ENCODE measurements at places on chromosomes 5 and 9.

DNA sequence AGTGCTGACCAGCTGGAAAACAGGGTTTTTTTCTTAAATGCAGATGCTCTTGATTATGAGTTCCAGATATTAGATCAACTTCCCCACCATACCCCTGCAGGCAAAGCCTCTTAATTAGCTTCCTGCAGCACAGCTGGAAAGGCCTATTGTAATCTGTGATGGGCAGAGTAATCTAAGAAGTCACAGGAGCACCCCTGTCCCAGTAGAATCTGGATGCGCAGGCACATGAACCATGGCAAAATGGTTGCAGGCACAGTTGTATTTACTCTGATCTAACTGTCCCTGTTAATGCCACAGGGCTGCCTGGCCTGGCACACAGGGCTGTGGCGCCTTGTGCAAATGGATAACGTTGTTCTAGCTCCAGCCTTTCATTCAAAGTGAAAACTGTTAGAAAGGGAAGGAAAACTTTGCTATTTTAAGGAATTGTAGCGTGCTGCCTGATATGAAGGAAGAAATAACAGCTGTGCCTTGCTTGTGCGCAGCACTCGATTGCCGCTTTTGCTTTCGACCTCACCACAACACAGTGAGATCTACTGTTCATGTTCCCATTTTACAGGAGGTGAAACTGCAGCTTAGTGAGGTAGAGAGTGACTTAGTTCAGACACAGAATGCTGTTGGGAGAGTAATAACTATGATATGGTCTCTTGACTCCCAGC lies 2.3 kb downstream of the TGFBI start:
- H3K4me3 ChIP-seq: peak overlapping the region; percentile 81
- H3K4me1 ChIP-seq: peaks cover 43% of the 10 kb centered on the region
- peaks cover 72% of the 10 kb centered on the region for H3K27me3 ChIP-seq
- no peak for DNase-seq

- H3K27me3 ChIP-seq: peaks cover 3% of the 10 kb centered on the region
- DNase-seq: no peak
- no peaks in the 10 kb centered on the region for H3K4me1 ChIP-seq
- H3K4me3 ChIP-seq: no peak overlapping the region
These were observed 746.4 kb downstream of the MTRR start for GRCh38 chr5:8615142-8615858.

DNA sequence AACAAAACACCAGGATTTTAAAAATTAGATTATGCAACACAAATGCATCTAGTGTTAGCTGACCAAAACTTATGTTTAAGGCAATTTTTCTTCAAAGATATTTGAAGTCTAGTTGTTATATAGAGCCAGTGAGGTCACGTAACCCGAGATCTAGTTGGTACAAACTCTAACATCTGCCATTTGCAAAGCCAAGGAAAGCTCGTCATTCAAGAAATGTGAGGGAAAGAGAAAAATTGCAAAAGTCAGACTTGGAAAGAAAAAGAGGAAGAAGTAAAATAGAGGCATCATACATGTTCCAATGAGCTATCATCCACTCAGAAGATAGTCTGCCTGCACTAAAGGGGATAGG lies 293.4 kb upstream of the PUM3 start:
- H3K4me3 ChIP-seq: no peak overlapping the region
- H3K4me1 ChIP-seq: peaks cover 9% of the 10 kb centered on the region
- H3K27ac ChIP-seq: no peak overlapping the region
- H3K36me3 ChIP-seq: no peaks in the 10 kb centered on the region
- no peak for DNase-seq

- H3K4me3 ChIP-seq: no peak overlapping the region
- H3K36me3 ChIP-seq: no peaks in the 10 kb centered on the region
- no peaks in the 10 kb centered on the region for H3K27me3 ChIP-seq
- no peak overlapping the region for H3K27ac ChIP-seq
- H3K4me1 ChIP-seq: no peaks in the 10 kb centered on the region
These were observed 239.3 kb upstream of the PRDM9 start for GRCh38 chr5:23268136-23268535.

DNA sequence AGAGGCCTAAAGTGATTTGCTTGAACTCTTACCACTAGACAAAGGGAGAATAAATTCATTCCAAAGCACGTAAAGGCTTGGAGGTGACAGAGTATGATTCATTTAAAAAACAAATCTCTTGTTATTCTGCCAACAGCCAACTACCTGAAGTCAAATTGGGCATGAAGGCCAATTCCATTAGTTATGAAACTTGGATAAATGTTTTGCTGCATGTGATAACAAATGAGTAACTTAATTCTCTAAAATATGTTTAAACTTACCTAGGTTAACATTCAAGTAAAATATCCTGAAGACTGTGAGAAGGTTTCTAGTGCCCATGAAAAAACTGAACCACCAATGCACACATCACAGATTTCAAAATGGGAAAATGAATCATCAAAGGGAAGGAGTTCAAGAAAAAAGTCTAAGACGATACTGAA lies 120.1 kb upstream of the TSLP start:
- H3K4me3 ChIP-seq: no peak overlapping the region
- DNase-seq: no peak

- peaks cover 8% of the 10 kb centered on the region for H3K4me1 ChIP-seq
- peak overlapping the region; percentile 72 for H3K4me3 ChIP-seq
- H3K27me3 ChIP-seq: peaks cover 70% of the 10 kb centered on the region
These were observed 4.2 kb upstream of the PFN3 start for GRCh38 chr5:177404641-177405179.

- no peaks in the 10 kb centered on the region for H3K27me3 ChIP-seq
- H3K4me1 ChIP-seq: peaks cover 22% of the 10 kb centered on the region
- H3K4me3 ChIP-seq: no peak overlapping the region
These were observed 6.4 kb downstream of the LTC4S start for GRCh38 chr5:179800071-179800695.

DNA sequence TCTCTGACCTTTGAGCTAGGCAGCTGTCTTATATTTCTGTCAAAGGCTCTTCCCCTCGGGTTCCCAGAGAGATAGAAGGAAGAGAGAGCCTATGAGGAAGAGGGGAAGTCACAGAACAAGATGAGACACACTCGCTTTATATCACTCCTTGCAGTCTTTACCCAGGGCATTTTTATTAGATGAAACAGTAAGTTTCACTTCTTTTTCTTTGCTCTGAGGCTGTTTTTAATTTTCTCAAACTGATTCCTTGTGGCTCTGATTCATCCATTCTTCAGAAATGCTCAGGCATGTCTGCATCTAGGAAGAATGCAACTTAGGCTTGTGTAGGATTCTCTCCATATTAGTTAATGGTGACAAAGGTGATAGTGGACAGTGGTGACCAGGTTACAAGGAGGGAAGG lies 132.9 kb upstream of the CHD1 start:
- no peaks in the 10 kb centered on the region for H3K27me3 ChIP-seq
- no peak for DNase-seq
- peaks cover 8% of the 10 kb centered on the region for H3K4me1 ChIP-seq
- no peaks in the 10 kb centered on the region for H3K36me3 ChIP-seq
- H3K4me3 ChIP-seq: no peak overlapping the region

DNA sequence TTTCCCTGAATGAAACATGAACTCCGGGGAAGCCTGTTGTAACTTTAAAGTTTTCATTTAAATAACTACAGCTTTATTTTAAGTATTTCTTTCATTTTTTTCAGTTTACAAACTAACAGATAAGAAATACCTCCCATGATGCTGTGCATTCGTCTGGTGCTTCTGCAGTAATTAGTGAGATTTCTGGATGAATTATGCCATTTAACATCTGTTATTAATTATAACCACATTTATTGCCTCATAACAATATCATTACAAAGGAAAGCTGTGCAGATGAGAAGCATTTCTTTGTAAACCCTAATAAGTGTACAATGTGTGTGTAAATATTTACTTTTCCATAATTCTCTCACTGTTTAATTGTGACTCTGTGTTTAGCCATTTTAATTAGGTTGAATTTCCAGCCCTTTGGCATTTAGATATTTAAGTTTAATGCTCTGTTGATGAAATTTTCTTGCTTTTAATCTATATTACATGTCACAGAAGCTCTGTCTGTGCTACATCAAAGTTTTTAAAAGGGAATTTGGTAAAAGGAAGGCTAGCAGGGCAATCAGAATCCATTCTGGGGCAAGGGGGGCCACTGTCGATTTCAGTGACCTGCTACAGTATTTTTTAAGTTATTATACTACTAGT lies 418.0 kb downstream of the SPATA31D1 start:
- H3K36me3 ChIP-seq: no peaks in the 10 kb centered on the region
- peaks cover 41% of the 10 kb centered on the region for H3K4me1 ChIP-seq
- H3K27ac ChIP-seq: no peak overlapping the region
- H3K4me3 ChIP-seq: no peak overlapping the region

- no peak overlapping the region for H3K4me3 ChIP-seq
- DNase-seq: no peak
- H3K4me1 ChIP-seq: peaks cover 6% of the 10 kb centered on the region
- H3K36me3 ChIP-seq: peaks cover 13% of the 10 kb centered on the region
- H3K27me3 ChIP-seq: peaks cover 5% of the 10 kb centered on the region
- H3K27ac ChIP-seq: no peak overlapping the region
These were observed 58.1 kb downstream of the HSPA4 start for GRCh38 chr5:133109655-133110483.

- no peak for DNase-seq
- H3K4me3 ChIP-seq: no peak overlapping the region
- no peaks in the 10 kb centered on the region for H3K27me3 ChIP-seq
These were observed 51.9 kb upstream of the ZSWIM6 start for GRCh38 chr5:61280205-61280604.

- H3K27me3 ChIP-seq: no peaks in the 10 kb centered on the region
- no peak for DNase-seq
- H3K36me3 ChIP-seq: no peaks in the 10 kb centered on the region
- peak overlapping the region; percentile 82 for H3K27ac ChIP-seq
- H3K4me1 ChIP-seq: peaks cover 31% of the 10 kb centered on the region
- peak overlapping the region; percentile 14 for H3K4me3 ChIP-seq
These were observed 52.7 kb downstream of the RXRA start for GRCh38 chr9:134378901-134379338.

GRCh38 chr5:156402387-156402921 lies 75.5 kb downstream of the SGCD start:
- DNase-seq: no peak
- no peak overlapping the region for H3K27ac ChIP-seq
- H3K36me3 ChIP-seq: no peaks in the 10 kb centered on the region
- peaks cover 13% of the 10 kb centered on the region for H3K4me1 ChIP-seq

- no peak for DNase-seq
- H3K4me3 ChIP-seq: no peak overlapping the region
- no peaks in the 10 kb centered on the region for H3K36me3 ChIP-seq
- no peak overlapping the region for H3K27ac ChIP-seq
- H3K27me3 ChIP-seq: no peaks in the 10 kb centered on the region
These were observed 261.3 kb upstream of the ANKH start for GRCh38 chr5:15132816-15133405.

DNA sequence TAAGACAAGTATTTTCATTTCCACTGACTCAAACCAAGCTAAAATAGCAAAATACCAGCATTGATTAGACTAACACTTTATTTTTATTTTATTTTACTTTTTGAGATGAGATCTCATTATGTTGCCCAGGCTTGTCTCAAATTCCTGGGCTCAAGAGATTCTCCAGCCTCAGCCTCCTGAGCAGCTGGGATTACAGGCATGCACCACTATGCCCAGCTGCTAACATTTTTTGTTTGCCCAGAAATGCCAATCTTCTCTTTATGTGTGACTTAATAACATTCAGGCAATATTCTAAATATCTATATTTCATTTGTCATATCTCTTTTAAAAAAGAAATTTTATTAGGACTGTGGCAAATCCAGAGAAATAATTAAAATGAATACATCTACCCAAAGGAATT lies 55.0 kb downstream of the OXCT1 start:
- no peaks in the 10 kb centered on the region for H3K27me3 ChIP-seq
- H3K36me3 ChIP-seq: no peaks in the 10 kb centered on the region
- no peaks in the 10 kb centered on the region for H3K4me1 ChIP-seq
- no peak for DNase-seq

GRCh38 chr5:36360307-36360706 lies 58.6 kb upstream of the RANBP3L start:
- no peaks in the 10 kb centered on the region for H3K36me3 ChIP-seq
- no peaks in the 10 kb centered on the region for H3K27me3 ChIP-seq
- no peak overlapping the region for H3K4me3 ChIP-seq
- no peak overlapping the region for H3K27ac ChIP-seq
- no peak for DNase-seq

GRCh38 chr5:111656580-111656979 lies 100.4 kb downstream of the NREP start:
- H3K27ac ChIP-seq: no peak overlapping the region
- peaks cover 3% of the 10 kb centered on the region for H3K27me3 ChIP-seq
- no peaks in the 10 kb centered on the region for H3K4me1 ChIP-seq
- H3K4me3 ChIP-seq: no peak overlapping the region
- no peaks in the 10 kb centered on the region for H3K36me3 ChIP-seq

GRCh38 chr5:60835554-60835953 lies 8.5 kb downstream of the ELOVL7 start:
- H3K4me1 ChIP-seq: no peaks in the 10 kb centered on the region
- no peak overlapping the region for H3K27ac ChIP-seq
- H3K4me3 ChIP-seq: no peak overlapping the region

DNA sequence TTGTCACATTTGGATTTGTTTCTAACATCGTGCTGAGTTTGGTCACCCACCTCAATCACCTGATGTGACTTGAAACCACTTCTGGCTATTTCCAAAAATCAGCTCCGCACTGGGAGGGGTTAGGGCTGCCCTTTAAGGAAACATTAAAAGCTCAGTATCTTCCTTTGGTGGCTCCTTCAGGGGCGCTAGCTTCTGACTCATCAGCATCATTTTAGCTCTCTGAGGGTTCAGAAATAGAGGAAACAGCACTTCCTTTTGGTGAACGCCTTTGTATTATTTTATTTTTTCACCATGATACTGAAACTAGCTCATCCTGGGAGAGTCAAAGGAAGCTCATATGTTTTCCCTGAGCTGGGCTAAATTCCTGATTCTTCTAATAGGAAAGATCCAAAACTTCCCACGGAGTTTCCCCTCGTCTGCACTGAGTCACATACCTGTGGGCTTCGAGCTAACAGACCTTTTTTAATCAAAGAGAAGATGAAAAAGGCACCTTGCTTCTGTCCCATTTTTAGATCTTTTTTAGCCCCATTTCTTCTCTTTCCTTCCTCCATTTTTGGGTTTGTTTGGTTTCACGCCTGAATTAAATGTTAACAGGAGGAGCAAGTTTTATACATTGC lies 48.2 kb downstream of the ROPN1L start:
- H3K27me3 ChIP-seq: peaks cover 10% of the 10 kb centered on the region
- H3K4me3 ChIP-seq: no peak overlapping the region
- peak overlapping the region; percentile 11 for H3K27ac ChIP-seq
- H3K4me1 ChIP-seq: peaks cover 6% of the 10 kb centered on the region

DNA sequence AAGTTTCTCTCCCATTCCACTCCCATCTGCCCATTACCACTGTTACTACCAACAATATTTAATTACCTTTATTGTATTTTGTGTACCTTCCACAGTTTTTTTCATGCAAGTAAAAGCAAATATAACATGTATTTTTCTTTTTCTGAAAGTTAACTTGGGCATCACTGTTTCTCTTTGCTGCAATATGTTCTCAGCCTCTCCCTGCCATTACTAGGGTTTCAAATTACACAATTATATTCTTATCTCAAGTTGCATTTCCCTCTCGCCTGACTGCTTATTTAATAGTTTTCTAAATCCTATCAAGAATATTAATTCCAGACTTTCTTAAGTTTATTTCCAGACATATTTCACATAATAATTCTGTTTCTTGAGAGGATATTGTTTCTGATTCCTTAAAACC lies 46.9 kb upstream of the GAS1 start:
- H3K27ac ChIP-seq: no peak overlapping the region
- H3K27me3 ChIP-seq: peaks cover 7% of the 10 kb centered on the region
- DNase-seq: no peak
- H3K4me1 ChIP-seq: peaks cover 29% of the 10 kb centered on the region

GRCh38 chr9:129637673-129638439 lies 4.1 kb downstream of the ASB6 start:
- DNase-seq: no peak
- H3K27ac ChIP-seq: peak overlapping the region; percentile 62
- peaks cover 10% of the 10 kb centered on the region for H3K4me1 ChIP-seq
- H3K4me3 ChIP-seq: peak overlapping the region; percentile 31
